IPS DF 6.9 (cell line): ENCODE measurements at places on chromosomes 4 and X.

- DNase-seq = no peak
Observed at GRCh38 chrX:153970357-153971123, 1.1 kb downstream of the HCFC1 start.

DNA sequence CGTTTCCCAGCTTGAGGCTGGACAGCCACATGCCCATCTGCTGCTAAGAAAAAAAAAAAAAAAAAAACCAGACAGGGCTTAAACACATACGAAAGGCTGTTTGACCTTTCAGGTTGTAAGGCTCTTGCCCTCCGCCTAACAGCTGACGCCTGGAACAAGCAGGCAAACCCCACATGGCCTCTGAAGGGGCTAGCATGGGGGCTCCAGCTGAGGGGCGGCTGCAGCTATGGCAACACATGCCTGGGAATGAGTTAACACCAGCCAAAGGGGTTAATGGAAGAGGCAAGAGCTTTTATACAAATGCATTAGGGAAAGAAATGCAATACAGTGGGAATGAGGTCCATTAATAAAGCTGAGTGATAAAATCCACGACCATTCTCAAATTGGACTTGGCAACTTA is 183.6 kb downstream of the ENOX2 start:
- DNase-seq = no peak

- DNase-seq = no peak
Observed at GRCh38 chrX:10073671-10074070, 83.1 kb upstream of the CLCN4 start.

DNA sequence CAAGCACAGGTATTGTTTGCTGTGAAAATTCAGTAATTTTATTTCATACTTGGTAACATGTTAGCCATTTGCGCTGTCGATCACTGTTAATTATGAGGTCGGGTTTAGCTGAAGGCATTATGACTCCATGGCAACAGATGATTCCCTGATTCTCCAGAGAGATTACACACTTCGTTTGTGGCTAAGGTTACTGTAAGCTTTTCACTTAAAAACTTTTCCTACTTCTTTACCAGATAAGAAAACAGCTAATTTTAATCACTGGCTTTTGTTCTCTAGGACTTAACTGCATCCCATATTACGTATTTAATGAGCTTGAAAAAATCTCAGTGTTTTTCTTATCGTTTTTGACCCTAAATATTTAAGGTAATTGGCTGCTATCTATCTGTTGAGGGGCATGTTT is 2.1 kb downstream of the GSTCD start:
- DNase-seq = no peak

DNA sequence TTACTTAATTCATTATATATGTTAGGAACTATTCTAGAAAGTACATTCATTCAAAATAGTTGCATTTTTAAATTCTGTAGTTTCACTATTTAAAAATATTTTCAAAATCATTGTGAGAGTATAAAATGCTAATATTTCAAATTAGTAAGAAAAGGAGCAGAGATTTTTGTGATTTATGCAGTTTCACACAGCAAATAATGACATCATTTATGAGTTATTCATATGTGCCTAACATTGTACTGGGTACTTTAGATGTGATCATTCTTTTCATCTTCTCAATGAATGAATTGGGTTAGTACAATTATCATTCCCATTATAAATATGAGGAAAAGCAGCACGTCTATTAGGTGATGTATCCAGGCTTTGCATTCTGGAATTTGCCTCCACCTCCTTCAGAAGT is 1451.0 kb upstream of the IGFBP7 start:
- DNase-seq = no peak

- DNase-seq = no peak
Observed at GRCh38 chr4:30619679-30620078, 100.5 kb upstream of the PCDH7 start.

- no peak for DNase-seq
Observed at GRCh38 chrX:7068939-7069367, 78.6 kb upstream of the STS start.

GRCh38 chr4:116880625-116881024 is 204.8 kb downstream of the TRAM1L1 start:
- no peak for DNase-seq

DNA sequence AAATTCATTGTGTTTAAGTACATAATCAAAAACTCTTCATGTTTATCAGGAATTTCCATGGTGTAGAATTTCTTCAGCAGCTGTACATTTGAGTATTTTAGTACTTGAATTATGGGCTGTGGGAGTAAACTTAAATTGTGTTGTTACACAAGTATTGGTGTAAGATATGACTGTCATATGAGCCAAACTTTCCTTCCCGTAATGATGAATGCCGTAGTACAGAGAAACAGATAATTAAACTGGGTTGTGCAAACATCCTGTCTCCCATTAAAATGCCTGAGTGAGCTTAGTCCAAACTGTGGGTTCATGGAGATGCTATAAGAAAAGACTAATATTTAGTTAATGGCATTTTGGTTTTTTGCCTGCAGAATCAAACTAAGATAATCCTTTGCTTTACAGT is 159.2 kb downstream of the SLC4A4 start:
- no peak for DNase-seq

GRCh38 chr4:37917388-37917787 is 26.5 kb downstream of the TBC1D1 start:
- DNase-seq = no peak

GRCh38 chr4:5220028-5220427 is 168.7 kb downstream of the STK32B start:
- DNase-seq = no peak

DNA sequence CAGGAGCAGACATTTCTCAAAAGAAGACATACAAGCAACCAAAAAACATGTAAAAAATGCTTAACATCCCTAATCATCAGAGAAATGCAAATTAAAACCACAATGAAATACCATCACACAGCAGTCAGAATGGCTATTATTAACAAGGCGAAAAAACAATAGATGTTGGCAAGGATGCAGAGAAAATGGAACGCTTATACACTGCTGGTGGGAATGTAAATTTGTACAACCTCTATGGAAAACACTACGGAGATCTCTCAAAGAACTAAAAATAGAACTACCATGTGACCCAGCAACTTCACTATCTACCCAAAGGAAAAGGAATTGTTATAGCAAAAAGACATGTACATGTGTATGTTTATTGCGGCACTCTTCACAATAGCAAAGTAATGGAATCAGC is 71.5 kb downstream of the PPP4R3C start:
- no peak for DNase-seq

GRCh38 chr4:52244103-52244775 is 193.1 kb downstream of the SPATA18 start:
- no peak for DNase-seq

DNA sequence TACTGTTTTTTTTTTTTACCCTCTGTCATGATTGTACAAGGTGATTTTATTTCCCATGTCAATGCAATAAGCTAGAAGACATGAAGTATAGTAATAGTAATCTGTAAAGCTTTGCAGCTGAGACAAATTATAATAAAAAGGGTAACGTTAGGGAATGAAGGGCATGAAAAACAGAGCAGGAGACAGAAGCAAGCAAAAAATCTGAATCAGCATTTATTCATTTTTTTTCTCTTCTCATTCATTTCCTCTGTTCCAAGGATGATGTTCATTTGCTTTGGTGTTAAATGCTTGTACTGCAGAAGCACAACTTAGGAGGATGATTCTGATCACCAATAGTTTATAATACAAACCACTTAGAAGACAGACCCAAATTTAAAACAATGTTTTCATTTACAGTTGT is 64.3 kb downstream of the CCKAR start:
- DNase-seq = no peak

DNA sequence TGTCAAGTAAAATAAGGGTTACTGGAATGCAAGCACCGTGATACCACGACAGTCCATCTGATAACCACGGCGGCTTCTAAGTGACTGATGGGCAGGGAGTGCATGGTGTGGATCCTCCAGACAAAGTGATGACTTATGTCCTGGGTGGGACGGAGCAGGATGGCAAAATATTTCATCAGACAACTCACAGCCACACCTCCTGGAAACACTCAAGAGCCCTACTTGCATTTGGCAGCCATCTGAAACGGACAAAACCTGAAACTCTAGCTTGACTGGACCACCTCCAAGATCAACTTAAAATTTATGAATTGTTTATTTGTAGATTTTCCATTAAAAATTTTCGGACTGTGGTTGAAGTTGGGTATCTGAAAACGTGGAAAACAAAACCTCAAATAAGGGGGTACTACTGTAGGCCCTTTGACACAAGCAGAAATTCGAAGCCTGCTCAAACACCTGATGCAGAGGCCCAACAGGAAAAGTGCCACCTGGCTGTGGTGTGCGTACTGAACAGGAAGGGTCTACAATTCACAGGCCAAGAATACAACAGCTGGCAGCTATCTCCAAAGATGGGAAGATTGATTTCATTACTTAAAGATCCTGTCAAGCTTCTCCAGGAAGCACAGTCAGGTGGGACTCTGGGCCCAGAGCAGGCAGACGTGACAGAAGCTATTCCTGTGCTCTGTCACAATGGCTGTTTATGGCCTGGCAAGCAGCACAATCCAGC is 26.0 kb downstream of the LRIT3 start:
- DNase-seq = no peak

- no peak for DNase-seq
Observed at GRCh38 chr4:154564311-154564710, 1.5 kb downstream of the FGB start.

DNA sequence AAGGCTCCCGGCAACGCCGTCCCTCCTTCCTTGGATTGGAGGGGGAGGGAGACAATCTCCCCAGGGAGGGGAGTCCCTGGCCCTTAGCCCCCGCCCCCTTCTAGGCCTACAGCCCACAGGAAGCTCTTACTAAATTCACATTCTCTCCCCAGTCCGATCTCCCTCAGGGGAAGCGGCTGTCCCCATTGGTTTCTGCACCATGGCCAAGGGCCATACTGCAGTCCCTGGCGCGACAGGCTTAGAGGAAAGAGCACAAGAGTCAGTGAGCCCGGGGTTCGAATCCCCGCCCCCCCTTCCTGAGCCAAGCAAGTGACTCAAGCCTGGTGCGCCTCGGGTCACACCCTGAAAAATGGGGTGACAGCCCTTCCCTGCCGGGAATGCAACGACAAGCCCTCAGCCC is 1.1 kb downstream of the ABLIM2 start:
- DNase-seq = no peak

DNA sequence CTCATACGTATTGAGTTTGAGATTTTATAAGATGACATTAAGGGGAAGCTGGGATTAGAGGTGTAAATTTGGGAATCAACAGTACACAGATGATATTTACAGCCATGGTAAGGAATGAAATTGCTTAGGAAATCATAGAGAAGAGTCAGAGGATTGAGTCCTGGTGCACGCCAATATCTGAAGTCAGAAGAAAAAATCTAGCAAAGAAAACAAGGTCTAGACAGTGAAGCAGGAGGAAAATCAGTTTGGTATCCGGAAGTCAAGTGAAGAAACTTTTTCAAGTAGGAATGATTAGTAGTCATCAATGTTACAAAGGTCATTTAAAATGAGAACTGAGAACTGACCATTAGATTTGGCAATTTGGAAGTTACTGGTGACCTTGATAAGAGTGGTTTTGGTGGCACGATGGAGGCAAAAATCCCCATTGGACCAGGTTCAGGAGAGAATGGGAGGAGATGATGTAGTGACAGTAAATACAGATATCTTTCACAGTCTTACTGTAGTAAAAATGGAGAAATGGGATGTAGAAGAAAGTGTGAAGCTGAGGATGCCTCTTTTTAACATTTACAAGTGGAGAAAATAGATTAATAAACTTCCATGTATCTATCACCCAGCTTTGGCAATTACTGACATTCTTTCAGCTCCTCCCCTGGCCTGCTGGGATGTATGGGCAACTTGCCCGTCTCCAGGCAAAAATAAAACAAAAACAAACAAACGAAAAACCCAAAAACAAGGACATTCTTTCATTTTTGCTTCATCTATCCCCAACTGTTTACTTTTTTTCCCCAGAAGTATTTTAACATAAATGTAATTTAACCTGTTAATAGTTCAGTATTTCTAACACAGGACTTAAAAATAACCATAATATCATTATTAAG is 11.4 kb upstream of the GPR34 start:
- DNase-seq = no peak

DNA sequence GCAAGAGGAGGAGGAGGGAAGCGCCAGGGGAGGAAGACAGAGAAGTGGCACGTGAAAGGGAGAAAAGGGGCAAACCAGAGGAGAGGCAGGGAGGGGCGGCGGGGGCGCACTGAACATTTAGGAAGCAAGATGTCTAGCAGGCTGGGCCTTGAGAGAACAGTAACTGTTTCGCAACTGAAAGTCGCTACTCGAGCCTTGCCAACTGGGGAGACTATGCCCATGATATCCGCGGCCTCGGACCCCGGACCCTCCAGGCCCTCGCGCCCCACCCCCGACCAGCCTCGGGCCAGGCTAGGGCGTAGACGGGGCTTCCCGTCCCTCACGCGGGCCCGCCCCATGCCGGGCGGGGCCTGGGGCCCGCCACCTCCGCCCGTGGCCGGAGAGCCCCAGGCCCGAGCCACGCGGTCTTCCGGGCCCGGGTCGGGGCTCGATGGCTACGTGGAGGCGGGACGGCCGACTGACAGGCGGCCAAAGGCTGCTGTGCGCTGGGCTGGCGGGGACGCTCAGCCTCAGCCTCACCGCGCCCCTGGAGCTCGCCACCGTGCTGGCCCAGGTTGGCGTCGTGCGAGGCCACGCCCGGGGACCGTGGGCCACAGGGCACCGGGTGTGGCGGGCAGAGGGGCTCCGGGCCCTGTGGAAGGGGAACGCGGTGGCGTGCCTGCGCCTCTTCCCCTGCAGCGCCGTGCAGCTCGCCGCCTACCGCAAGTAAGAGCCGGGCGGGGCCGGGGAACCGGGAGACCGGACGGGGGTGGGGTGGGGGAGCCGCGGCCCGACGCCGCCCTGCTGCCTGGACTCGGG is at the start of gene SLC25A43:
SLC25A43 (plus strand) TSS at position 363 of the 798 bp plus-strand sequence; CDS start at position 431, 68 bp downstream.
- no peak for DNase-seq

- DNase-seq = no peak
Observed at GRCh38 chr4:124092541-124092984, 620.0 kb downstream of the ANKRD50 start.

DNA sequence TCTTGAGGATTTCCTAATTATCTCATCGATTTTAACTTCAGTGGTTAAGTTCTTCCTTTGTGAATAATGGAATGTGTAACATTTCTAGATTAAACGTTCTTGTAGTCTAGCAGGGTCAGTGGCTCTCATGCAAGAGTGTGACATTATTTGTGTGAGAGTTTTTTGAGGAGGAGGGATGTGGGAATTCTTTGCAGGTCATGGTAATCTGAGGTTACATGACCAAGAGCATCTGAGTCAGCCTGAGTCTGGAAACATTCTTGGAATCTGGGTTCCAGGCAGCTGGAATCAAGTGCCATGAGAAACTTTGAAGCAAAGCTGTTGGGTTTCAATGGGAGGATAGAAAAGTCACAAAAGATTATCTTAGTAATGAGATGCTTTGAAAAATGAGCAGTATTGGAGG is 49.5 kb downstream of the GK start:
- no peak for DNase-seq
